ENCODE measurements at places on chromosomes 5 and 9. TPM values are rescaled to one million over a fixed set of nuclear protein-coding genes. Genes with fewer than 3 reads are reported as not detected.
A peak's percentile ranks its signal among the peaks of the same experiment; 100 is the strongest.

The SEMA6A gene
- 7.6 TPM for total RNA-seq

The IFNE gene
- total RNA-seq: not detected

DNA sequence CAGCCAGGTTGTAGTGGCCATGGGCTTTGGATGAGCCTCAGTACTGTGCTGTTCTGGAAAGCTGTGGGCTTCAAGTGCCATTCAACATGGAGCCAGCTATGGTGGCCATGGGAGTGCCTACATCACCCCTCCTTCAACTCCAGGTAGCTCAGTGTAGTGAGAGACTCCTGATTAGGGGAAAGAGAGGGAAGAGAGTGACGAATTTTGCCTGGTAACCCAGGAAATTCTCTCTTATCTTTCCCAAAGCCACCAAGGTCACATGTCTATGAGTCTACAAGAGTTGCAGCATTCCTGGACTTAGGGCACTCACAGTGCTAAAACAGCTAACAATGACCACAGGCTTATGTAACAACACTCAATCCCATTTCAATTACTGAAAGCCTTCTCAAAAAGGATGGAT is 81.7 kb upstream of the SPTLC1 start:
- no peaks in the 10 kb centered on the region for H3K4me1 ChIP-seq
- DNase-seq: no peak
- no peak overlapping the region for H3K27ac ChIP-seq
- no peaks in the 10 kb centered on the region for H3K27me3 ChIP-seq
- H3K4me3 ChIP-seq: no peak overlapping the region

DNA sequence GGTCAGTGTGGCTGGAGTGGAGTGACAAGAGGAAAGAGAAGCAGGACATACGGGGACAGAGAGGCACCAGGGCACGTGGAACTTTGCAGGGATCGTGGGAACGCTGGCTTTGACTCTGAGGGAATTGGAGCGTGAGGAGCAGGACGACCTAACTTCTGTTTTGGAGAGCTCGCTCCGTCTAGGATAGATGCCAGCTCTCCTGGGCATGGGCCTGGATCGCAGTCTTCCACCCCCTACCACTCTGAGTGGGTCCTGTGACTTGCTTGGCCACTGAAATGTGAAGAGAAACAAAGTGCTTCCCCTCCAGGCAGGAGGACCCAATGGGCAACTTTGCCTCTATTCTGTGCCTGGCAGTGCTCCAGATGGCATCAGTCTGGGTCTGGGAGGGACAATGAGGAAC is 8.7 kb upstream of the SH3PXD2B start:
- H3K4me1 ChIP-seq: no peaks in the 10 kb centered on the region
- H3K36me3 ChIP-seq: no peaks in the 10 kb centered on the region
- H3K27me3 ChIP-seq: peaks cover 2% of the 10 kb centered on the region
- no peak for DNase-seq
- H3K4me3 ChIP-seq: no peak overlapping the region

DNA sequence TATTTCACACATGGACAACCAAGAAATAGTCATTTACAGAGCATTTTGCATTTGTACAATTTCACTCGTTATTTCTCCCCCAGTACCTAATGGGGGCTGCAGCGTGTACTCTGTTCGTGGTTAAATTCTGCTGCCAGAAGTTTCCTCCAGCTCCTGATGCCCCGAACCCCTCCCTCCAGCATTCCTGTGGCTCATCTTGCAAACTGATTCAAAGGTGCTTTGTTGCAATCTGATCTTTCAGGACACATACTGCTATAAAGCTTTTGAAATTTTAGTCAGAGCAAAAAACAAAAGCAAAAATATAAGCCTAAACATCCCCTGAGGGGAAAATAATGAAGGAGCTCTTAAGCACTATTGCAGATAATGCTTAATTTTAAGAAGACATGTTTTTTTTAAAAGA is 27.7 kb downstream of the UBLCP1 start:
- H3K27me3 ChIP-seq: no peaks in the 10 kb centered on the region
- no peak overlapping the region for H3K27ac ChIP-seq
- no peaks in the 10 kb centered on the region for H3K36me3 ChIP-seq

DNA sequence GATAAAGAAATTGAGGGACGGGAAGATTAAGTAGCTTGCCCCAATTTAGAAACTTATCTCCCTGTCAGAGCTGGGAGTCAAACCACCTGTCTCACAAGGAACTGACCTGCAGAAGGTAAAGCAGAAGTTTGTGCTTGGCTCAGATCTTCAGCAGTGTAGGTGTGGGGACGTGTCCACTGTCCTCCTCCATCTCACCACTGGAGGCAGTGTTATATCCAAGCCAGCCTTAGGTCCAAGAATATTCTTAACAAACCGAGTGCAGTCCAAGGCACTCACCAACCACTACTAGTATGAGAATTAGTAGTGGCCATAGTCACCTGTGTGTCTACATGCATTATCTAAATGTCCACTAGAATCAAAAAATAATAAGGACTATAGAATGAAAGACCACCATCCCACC is 86.3 kb upstream of the IRX1 start:
- no peak overlapping the region for H3K27ac ChIP-seq
- H3K27me3 ChIP-seq: no peaks in the 10 kb centered on the region
- H3K4me1 ChIP-seq: no peaks in the 10 kb centered on the region
- DNase-seq: no peak
- no peak overlapping the region for H3K4me3 ChIP-seq

GRCh38 chr9:15104826-15105420 is 194.7 kb upstream of the FREM1 start:
- H3K4me3 ChIP-seq: no peak overlapping the region
- no peaks in the 10 kb centered on the region for H3K4me1 ChIP-seq
- no peaks in the 10 kb centered on the region for H3K36me3 ChIP-seq
- no peak for DNase-seq
- no peak overlapping the region for H3K27ac ChIP-seq
- H3K27me3 ChIP-seq: no peaks in the 10 kb centered on the region

GRCh38 chr5:144254552-144254951 is 83.9 kb downstream of the KCTD16 start:
- no peaks in the 10 kb centered on the region for H3K36me3 ChIP-seq
- no peak overlapping the region for H3K4me3 ChIP-seq
- no peak for DNase-seq
- no peak overlapping the region for H3K27ac ChIP-seq

DNA sequence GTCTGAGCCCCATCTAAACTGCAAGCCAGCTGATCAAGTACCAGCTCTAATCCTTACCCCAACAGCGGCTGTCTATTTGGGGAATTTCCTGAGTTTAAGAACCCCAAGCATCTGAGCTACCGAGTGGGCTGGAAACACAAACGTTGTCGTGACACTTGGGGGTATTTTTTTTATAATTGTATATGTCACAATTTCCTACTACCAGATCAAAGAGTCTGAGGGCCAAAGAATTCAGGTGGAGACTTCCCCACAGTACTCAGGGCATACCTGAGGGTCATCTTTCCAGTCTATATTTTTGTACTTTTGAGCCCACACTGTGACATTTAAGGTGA is 42.8 kb downstream of the PTTG1 start:
- no peak overlapping the region for H3K27ac ChIP-seq
- DNase-seq: no peak
- H3K4me3 ChIP-seq: no peak overlapping the region
- peaks cover 4% of the 10 kb centered on the region for H3K4me1 ChIP-seq
- H3K36me3 ChIP-seq: no peaks in the 10 kb centered on the region
- H3K27me3 ChIP-seq: no peaks in the 10 kb centered on the region

- H3K27me3 ChIP-seq: no peaks in the 10 kb centered on the region
- H3K4me3 ChIP-seq: no peak overlapping the region
- H3K27ac ChIP-seq: no peak overlapping the region
- H3K4me1 ChIP-seq: peaks cover 8% of the 10 kb centered on the region
- peak; percentile 87 for DNase-seq
Measured at GRCh38 chr5:177468685-177469628, 4.5 kb downstream of the DBN1 start.

DNA sequence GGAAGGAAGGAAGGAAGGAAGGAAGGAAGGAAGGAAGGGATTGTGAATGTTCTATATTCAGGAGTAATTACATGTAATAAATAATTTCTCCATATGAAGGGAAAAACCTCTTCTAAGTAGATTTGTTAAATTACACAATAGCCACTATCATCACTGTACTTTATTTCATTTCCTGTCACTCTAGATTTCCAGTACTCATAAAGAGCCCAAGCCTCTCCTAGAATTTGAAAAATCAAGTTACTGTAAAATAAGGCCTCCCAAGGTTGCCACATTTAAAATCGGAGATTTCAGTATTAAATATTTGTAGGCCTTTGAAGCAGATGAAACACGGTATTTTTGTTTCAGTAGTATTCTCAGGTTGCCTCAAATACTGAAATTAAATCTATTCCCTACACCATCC is 499.0 kb downstream of the CDH10 start:
- no peaks in the 10 kb centered on the region for H3K4me1 ChIP-seq
- DNase-seq: no peak
- H3K27me3 ChIP-seq: no peaks in the 10 kb centered on the region
- H3K36me3 ChIP-seq: no peaks in the 10 kb centered on the region
- H3K27ac ChIP-seq: no peak overlapping the region

GRCh38 chr5:138925090-138925635 is 50.0 kb upstream of the LRRTM2 start:
- H3K4me1 ChIP-seq: peaks cover 10% of the 10 kb centered on the region
- H3K27me3 ChIP-seq: no peaks in the 10 kb centered on the region
- no peak for DNase-seq

GRCh38 chr5:17127743-17128231 is 89.6 kb upstream of the BASP1 start:
- H3K4me1 ChIP-seq: no peaks in the 10 kb centered on the region
- no peaks in the 10 kb centered on the region for H3K27me3 ChIP-seq
- no peaks in the 10 kb centered on the region for H3K36me3 ChIP-seq
- DNase-seq: no peak

DNA sequence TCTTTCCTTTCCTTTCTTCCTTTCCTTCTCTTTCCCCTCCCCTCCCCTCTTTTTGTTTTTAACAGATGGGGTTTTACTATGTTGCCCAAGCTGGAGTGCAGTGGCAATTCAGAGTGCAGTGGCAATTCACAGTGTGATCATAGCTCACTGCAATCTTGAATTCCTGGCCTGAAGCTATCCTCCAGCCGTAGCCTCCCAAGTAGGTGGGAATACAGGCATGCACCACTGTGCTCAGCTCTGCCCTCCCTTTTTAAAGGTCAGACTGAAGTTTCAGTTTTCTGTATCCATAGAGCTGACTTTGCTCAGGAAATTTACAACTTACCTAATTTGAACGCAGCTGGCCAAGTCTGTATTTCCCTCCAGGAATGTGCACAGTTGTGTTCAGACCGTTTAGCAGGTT is 696 bp downstream of the CCL28 start:
- no peak overlapping the region for H3K27ac ChIP-seq
- no peak for DNase-seq
- no peaks in the 10 kb centered on the region for H3K27me3 ChIP-seq
- H3K36me3 ChIP-seq: no peaks in the 10 kb centered on the region
- H3K4me3 ChIP-seq: no peak overlapping the region

- H3K36me3 ChIP-seq: no peaks in the 10 kb centered on the region
- no peak for DNase-seq
- no peak overlapping the region for H3K27ac ChIP-seq
- H3K4me1 ChIP-seq: peaks cover under 1% of the 10 kb centered on the region
Measured at GRCh38 chr5:131297886-131298285, 34.0 kb downstream of the CDC42SE2 start.

DNA sequence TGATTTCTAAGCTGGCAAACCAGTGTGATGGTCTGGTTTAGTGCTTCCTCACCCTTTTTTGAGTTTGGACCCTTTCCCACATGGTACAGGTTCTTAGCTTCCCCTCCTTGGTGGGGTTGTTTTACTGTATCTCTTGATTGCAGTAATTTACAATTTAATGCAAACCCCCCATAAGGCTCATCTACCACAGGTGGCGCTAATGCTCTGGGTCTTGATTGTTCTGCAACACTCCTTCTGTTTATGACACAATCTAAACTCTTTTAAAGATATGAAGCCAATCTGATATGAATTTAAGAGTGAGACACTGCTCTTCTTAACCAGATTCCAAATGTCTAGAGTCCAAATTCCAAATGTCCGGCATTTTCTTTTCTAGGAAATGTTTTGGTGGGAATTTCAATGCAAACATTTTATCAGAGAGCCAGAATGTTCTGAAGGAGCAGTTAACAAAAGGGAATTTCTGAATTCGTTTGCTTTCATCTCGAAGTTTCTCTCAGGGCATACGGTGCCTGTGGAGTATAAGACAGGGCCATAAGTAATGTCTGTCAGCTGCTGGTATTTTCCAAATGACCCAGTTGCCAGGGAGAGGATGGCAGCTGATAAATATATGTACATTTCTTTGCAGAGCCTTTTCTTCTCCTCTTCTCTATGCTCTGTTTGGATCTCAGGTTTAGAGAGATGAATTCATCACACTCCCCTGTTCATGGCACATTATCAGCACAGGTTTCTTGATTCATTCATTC is 246.8 kb downstream of the ARHGAP26 start:
- peak overlapping the region; percentile 53 for H3K27ac ChIP-seq
- no peaks in the 10 kb centered on the region for H3K27me3 ChIP-seq
- no peak for DNase-seq
- H3K4me1 ChIP-seq: peaks cover 15% of the 10 kb centered on the region
- no peaks in the 10 kb centered on the region for H3K36me3 ChIP-seq

- H3K4me1 ChIP-seq: peaks cover 7% of the 10 kb centered on the region
- no peak overlapping the region for H3K4me3 ChIP-seq
- no peak for DNase-seq
- no peaks in the 10 kb centered on the region for H3K27me3 ChIP-seq
- no peaks in the 10 kb centered on the region for H3K36me3 ChIP-seq
- H3K27ac ChIP-seq: no peak overlapping the region
Measured at GRCh38 chr5:96128204-96128864, 166.7 kb upstream of the ELL2 start.

DNA sequence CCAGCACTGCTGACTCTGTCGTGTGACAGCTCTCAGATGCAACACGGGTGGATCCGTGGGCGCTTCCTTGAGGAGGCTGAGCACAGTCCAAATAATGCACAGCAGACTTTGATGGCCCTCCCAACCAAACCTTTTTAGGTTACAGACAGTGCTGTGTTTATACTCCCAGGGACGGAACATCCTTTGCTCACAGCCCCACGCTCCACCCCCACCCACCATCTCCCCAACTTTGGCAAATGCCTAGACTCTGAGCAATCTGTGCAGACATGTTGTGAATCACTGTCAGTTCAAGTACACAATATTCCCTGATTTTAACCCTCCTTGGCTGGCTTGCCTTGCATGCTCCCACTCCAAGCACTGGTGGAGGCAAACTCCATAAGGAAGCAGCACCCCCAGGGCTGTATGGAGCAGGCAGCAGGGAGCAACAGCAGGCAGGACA is 324.6 kb downstream of the MLLT3 start:
- H3K4me3 ChIP-seq: no peak overlapping the region
- no peaks in the 10 kb centered on the region for H3K4me1 ChIP-seq
- DNase-seq: no peak
- H3K36me3 ChIP-seq: no peaks in the 10 kb centered on the region
- no peak overlapping the region for H3K27ac ChIP-seq

GRCh38 chr5:128378632-128379031 is 159.4 kb downstream of the FBN2 start:
- no peak overlapping the region for H3K27ac ChIP-seq
- no peak overlapping the region for H3K4me3 ChIP-seq
- no peaks in the 10 kb centered on the region for H3K27me3 ChIP-seq
- DNase-seq: no peak

DNA sequence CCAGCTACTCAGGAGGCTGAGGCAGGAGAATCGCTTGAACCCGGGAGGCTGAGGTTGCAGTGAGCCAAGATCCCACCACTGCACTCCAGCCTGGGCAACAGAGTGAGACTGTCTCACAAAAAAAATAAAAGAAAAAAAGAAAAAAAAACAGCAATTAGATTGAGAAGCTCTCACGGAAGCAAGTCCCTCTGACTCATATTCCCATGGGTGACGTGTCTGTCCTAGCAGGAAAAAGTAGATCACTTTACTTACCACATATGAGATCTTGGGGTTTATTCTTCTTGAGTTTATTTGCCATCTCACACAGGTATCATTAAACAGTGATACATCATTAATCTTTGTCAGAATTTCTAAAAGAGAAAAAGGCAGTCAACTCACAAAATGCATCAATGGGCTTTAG is 62.6 kb downstream of the SUSD1 start:
- H3K4me3 ChIP-seq: no peak overlapping the region
- no peak overlapping the region for H3K27ac ChIP-seq
- DNase-seq: no peak
- H3K27me3 ChIP-seq: no peaks in the 10 kb centered on the region
